Epithelial cell of proximal tubule (primary cell): ENCODE measurements at places on chromosomes 4 and X.

DNA sequence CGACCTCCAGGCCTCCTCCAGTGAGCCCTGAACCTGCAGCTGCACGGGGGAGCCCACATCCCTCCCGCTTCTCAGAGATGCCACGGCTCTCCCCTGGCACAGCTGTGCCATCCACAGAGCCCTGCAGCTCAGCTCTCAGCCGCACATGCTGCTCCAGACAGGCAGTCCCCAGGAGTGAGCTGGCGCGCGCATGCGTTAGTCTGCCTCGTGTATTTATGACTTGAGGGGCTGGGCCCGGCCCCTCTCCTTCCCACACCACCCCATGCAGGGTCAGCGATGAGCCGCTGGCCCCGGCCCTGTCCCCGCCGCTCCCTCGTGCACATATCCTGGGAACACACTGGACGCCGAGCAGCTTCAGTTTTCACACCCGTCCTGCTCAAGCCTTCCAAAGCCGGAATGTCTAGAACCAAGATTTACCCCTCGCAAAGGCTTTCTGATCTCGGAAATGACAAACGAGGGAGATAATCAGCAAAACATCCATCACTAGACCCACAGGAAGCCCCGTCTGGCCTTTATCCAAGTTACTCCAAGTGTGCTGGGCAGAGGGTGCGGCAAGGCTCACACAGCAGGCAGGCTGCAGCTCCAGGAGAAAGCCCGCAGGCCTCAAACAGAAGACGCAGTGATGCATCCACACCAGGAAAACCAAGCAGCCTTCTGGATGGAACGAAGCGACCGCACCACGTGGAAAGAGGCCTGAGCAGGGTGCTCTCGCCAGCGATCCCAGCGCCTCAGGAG is 24.3 kb downstream of the GAK start:
- no peak for DNase-seq

DNA sequence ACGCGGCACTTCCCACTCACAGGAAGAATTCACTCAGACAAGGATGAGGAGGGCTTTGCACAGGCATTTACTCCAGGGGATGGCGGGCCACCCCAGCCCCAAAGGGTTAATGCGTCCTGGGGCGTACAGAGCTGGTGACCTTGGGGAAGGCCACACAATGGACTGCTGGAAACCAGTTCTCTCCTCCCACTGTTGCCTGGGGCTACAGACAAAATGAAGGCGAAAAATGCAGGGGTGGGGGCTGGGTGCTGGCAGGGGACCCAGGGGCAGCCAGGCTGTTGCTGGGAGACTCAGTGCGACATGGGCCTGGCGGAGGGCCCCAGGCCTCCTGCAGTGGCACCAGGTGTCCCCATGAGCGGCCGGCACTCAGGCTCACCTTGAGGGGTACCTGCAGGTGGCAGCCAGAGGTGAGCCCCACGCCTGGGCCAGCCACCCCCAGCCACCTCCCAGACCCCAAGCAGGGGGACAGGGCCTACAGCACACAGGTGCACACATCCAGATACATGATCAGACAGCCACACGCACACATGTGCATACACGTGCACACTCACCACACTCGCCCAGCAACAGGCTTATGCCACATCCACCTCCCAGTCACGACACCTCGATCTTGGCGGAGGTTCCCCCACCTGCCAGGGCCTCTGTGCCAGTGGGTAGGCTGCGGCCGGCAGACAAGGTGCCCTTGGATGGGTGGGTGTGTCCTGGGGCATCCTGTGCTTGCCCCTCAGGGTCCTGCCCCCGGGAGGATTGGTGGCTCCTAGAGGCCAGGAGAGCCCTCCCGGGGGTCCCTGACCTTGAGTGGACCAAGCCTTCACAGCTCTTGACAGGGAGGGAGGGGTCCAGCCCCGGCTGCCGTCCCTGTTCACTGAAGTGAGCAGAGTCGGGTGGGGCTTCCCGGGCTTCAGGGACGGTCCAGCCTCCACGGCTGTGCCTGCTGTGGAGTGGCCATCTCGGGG is 13.1 kb downstream of the NAT8L start:
- no peak for DNase-seq

DNA sequence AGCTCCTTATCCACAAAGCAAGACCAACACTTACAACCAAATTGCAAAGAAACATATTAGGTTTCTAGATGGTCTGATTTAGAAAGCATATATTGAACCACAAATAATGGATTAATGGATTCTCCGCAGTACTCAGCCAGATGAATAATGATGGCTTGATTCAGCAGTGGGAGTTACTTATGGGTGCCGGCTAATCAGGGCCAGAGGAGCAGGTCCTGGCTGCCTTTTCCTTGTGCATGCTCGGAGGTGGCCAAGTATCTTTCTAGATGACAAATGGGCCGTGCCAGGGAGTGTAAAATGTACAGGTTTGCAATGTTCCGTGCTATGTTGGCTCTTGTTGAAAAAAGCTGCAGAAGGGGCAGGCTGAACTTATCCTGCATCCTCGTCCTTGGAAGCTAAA is 70.2 kb downstream of the VCX3A start:
- no peak for DNase-seq

DNA sequence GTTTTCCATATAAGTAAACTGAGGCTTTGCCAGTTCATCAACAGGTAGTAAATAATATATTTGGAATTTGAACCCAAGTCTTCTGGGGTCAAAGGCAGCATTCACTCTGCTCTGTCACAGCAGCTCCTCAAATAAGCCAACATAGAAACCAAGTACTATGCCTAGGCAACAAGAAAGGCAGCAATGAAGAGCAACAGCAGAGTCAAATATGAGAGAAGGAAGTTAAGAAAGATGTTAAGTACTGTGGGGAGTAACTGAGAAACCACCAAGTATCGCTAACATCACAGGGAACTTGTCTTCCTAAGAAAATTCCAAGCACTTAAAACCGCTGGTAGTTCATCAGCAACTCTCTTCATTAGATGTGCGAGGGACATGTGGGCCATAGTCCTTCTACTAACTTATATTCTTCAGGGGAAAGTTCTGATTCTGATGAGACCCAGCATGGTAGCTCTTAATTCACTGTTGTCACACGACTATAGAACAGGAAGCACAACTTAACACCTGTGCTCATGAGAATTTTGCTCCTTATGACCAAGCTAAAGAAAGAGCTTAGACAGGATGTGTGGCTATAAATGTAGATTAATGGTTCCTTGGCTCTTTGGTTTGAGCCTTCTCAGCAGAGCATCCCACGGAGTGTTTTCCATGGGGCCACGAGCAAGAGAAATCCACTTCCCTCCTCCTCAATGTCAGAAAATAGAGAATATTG is 107.8 kb downstream of the AR start:
- DNase-seq, result no peak

- no peak for DNase-seq
Measured at GRCh38 chr4:2069986-2070385, 10.9 kb downstream of the NAT8L start.

DNA sequence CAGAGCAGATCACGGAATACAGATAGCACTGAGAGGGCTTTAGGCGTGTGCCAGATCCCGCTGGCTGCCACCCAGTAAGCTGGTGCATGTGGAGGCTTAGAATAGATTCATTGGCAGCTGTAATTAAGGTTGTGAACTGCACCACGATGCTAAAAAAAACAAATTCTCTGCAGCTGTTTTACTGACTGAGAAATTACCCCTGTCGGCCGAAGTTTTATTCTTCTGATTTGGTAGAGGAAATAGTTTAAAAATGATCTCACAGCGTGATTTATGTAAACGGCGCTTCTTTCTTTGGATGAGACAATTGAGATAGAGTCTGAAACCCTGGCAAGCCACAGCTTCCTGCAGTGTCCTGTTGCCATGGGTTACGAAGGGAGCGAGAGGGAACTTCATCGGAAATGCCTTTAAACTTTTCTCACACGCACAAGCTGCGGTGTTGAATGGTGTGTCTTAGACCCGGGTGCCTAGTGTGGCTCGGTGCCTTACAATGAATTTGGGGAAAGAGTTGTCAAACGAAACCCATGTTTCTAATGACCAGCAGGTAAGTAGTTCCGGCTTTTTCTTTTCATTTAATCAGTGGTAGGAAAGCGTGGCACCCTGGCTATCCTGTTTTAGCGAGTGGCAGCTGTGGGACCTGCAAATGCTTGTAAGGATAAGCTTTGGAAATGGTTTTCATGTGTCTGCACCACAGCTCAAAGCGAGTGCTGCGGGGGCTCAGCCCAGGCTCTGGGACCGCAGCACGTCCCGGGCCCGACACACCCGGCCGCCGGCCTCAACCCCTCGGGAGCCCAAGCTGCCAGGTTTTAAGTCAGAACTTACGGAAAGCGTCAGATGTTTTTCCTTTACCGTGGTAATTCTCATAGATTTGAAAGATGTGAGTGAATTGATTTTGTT is 71.7 kb upstream of the HGFAC start:
- no peak for DNase-seq

DNA sequence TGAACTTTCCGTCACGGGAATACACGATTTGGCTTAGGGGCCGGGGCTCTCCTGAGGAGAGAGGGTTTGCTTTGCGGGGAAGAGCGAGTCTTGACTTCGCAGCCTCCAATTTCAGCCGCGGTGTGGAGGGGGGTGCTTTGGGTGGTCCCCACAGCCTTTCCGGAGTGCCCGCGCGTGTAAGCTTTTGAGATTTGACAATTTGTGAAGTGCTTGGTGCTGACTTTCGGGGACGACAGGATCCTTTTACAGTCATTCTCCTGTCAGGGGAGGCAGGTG is 355 bp downstream of the SCML1 start:
- DNase-seq, result no peak

- DNase-seq, result no peak
Measured at GRCh38 chr4:154720618-154721267, 23.1 kb upstream of the LRAT start.

- DNase-seq, result no peak
Measured at GRCh38 chr4:10237131-10237530, 120.5 kb upstream of the WDR1 start.

DNA sequence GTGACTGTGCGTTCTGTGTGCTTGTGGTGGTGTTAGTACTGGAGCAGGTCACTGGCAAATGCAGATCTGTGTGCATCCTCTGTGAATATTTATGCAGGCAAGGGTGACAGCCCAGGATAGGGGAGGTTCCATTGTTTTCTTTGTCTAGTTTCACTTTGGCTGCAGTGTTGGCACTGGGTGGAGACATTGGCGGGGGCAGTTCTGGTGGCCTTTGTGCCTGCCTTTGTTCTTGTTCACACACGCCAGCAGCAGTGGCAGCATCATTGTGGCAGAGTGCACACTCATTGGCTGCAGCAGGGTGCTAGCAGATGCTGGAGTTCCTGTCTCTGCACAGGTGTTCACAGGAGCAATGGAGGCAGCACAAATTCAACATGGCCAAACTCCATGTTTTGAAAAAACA is 495.3 kb downstream of the UBE2NL start:
- DNase-seq, result no peak

DNA sequence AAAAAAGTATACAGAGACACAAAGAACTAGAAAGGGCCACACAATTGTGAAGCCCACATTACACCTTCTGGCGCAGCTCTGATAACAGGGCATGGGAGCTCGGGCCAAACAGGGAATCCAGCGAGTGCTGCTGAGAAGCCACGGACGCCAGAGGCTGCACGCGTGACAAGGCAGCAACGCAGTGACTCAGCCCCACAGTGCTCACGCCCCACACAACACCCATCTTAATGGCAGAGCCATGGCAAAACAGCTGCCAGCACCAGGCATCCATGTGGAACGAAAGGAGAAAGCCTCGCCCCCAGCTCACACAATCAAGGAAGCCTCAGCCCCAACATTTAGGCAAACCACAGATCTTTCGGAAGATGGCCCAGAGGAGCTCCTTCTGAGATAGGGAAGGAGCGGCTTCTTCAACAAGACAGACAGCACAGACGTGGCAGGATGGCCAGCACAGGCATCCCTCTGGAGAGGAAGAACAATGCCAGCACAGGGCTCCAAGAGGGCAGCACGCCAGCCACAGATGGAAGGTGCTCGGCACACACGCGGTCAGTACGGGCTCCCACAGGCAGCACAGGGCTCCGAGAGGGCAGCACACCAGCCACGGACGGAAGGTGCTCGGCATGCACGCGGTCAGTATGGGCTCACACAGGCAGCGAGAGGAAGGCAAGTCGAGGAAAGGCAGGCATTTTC is 33.1 kb downstream of the GAK start:
- DNase-seq, result no peak

GRCh38 chr4:36844448-36844847 is 400.1 kb upstream of the NWD2 start:
- DNase-seq, result no peak

GRCh38 chr4:128809477-128810330 is at the start of gene JADE1:
JADE1 (plus strand) TSS chr4:128809700; CDS start chr4:128831759, 22,059 bp downstream.
- no peak for DNase-seq

- DNase-seq, result peak; percentile 52
Measured at GRCh38 chr4:184355111-184355604, 119.2 kb downstream of the IRF2 start.

GRCh38 chr4:56708146-56708545 is 27.1 kb upstream of the HOPX start:
- no peak for DNase-seq
